ENCODE measurements at places on chromosomes 11 and 22. TPM values are rescaled to one million over a fixed set of nuclear protein-coding genes. Genes with fewer than 3 reads are reported as not detected.

- peaks cover 7% of the 10 kb centered on the region for H3K4me1 ChIP-seq
- no peak overlapping the region for H3K27ac ChIP-seq
- H3K36me3 ChIP-seq: no peaks in the 10 kb centered on the region
- no peak overlapping the region for H3K4me3 ChIP-seq
- H3K27me3 ChIP-seq: no peaks in the 10 kb centered on the region
These were observed 21.2 kb downstream of the MOV10L1 start for GRCh38 chr22:50111056-50111455.

DNA sequence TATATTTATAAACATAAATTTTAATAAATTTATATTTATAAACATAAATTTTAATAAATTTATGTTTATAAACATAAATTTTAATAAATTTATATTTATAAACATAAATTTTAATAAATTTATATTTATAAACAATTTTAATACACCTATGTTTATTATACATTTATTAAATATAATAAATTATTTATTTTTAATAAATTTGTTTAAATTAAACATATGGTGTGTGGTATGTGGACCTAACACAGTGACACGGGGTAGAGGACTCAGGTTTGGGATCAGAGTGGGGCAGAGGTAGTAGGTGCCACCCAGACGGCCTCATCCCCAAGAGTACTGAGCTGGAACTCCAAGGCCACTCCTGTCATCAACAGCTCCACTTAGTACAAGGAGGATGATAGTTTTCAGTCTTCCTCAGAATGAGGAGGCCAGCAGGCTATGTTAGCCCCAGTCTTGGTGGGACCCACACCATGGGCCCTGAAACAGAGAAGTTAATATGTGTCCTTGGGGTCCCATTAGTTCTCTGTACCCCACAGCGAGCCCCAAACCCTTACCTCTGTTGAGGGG is 46.7 kb upstream of the BID start:
- no peak for DNase-seq
- peaks cover 76% of the 10 kb centered on the region for H3K36me3 ChIP-seq
- H3K27ac ChIP-seq: no peak overlapping the region

DNA sequence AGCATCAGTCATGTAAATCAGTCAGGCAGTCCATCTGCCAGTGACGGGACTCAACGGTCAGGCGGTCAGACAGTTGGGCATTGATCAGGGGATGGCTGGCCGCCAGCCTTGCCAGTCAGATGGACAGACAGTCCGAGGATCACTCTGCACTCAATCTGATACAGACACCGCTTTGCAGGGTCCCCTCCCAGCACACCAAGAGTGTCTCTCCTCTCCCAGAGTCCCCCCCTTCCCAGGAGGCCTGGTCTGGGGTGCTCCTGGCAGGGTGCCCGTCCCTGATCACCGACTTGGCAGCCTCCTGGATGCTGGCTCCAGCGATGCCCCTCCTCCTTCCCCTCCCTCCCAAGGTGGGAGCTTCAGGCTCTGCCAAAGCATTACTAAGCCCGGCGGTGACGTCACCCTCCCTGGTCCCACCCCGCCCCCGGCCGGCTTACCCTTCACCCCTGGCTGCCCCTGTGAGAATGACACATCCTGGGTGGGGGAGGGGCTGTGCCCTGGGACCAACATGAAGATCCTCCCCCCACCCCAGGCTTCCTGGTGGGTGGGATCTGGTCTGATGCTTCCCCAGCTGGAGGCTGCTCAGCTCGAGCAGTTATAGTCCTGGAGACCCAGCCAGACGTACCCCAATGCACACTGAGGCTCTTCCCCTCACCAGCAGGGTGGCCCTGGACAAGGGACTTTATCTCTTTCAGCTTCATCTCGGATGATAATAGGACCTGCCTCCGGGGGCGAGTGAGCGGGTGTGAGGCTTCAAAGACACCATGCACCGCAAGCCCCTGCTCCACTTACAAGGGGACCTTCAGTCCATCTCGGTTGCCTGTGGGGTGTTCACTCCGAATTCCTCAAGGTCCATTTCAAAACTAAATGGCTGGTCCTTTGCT is 69.2 kb downstream of the CD82 start:
- no peaks in the 10 kb centered on the region for H3K4me1 ChIP-seq
- H3K27me3 ChIP-seq: no peaks in the 10 kb centered on the region
- H3K27ac ChIP-seq: no peak overlapping the region
- H3K36me3 ChIP-seq: no peaks in the 10 kb centered on the region
- H3K4me3 ChIP-seq: no peak overlapping the region

- H3K36me3 ChIP-seq: peaks cover 27% of the 10 kb centered on the region
- DNase-seq: no peak
- no peak overlapping the region for H3K4me3 ChIP-seq
These were observed 8.5 kb downstream of the EIF4ENIF1 start for GRCh38 chr22:31481129-31481528.

The KRTAP5-10 gene
- total RNA-seq: not detected

The B3GAT1 gene
- total RNA-seq: 0.32 TPM
